Naive thymus-derived CD4-positive, alpha-beta T cell (primary cell): ENCODE measurements at places on chromosomes 12 and 14. TPM values are rescaled to one million over a fixed set of nuclear protein-coding genes. Genes with fewer than 3 reads are reported as not detected.
A peak's percentile ranks its signal among the peaks of the same experiment; 100 is the strongest.

- H3K27me3 ChIP-seq, result no peaks in the 10 kb centered on the region
- no peaks in the 10 kb centered on the region for H3K36me3 ChIP-seq
- no peak overlapping the region for H3K27ac ChIP-seq
- H3K4me3 ChIP-seq, result no peak overlapping the region
- DNase-seq, result no peak
Measured at GRCh38 chr12:53234271-53234914, 2.4 kb upstream of the RARG start.

DNA sequence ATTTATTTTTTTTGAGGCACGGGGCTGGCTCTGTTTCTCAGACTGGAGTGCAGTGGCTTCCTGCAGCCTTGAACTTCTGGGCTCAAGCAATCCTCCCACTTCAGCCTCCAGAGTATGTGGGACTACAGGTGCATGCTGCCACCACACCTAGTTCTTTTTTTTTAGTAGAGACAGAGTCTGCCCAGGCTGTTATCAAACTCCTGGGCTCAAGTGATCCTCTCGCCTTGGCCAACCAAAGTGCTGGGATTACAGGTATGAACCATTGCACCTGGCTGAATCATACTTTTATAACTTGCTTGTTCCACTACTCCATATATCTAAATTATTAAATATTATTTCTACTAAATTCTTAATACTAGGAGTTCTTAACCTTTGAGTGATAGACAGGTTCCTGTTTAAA, 111.6 kb downstream of the BTG1 start:
- H3K36me3 ChIP-seq, result no peaks in the 10 kb centered on the region
- no peak overlapping the region for H3K4me3 ChIP-seq
- peak overlapping the region; percentile 76 for H3K27ac ChIP-seq
- H3K4me1 ChIP-seq, result peaks cover 84% of the 10 kb centered on the region
- DNase-seq, result no peak

GRCh38 chr12:116138364-116138763, 139.1 kb downstream of the MED13L start:
- no peaks in the 10 kb centered on the region for H3K36me3 ChIP-seq
- no peaks in the 10 kb centered on the region for H3K27me3 ChIP-seq
- peaks cover 22% of the 10 kb centered on the region for H3K4me1 ChIP-seq
- H3K4me3 ChIP-seq, result no peak overlapping the region

GRCh38 chr12:71744522-71745300, 10.0 kb upstream of the RAB21 start:
- H3K27ac ChIP-seq, result no peak overlapping the region
- no peak overlapping the region for H3K4me3 ChIP-seq
- no peaks in the 10 kb centered on the region for H3K36me3 ChIP-seq
- no peaks in the 10 kb centered on the region for H3K4me1 ChIP-seq
- DNase-seq, result no peak

DNA sequence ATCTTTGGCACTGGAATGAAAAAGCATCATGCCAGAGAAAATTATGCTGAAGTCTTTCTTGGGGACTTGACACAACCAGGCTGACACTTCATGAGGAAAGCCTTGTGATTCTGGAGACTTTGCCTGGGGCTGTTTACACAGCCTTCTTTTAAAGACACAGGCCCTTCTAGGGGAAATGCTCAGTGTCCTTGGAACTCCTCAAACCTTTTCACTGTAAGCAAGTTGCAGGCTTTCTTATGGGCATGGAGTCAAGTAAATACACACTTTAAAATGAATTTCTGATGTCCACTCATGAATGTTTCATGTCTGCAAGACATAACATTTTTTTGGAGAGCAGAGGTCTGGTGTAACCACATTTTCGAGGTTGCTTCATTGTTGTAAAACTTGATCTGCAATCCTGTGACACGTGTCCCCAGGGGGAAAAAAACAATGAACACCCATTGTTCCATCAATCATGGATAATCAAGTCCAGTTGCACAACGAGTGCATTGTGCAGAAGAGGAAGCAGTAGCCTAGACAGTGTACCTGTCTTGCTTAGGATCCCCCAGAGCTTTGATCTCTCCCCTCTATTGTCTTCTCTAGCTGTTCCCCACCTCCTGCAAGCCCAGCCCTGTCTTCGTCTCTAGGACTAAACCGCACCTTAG, 155.1 kb upstream of the PRICKLE1 start:
- H3K36me3 ChIP-seq, result no peaks in the 10 kb centered on the region
- DNase-seq, result no peak
- no peaks in the 10 kb centered on the region for H3K4me1 ChIP-seq
- H3K27me3 ChIP-seq, result no peaks in the 10 kb centered on the region
- no peak overlapping the region for H3K27ac ChIP-seq

GRCh38 chr12:50524621-50525020, 19.8 kb downstream of the DIP2B start:
- H3K4me1 ChIP-seq, result no peaks in the 10 kb centered on the region
- H3K36me3 ChIP-seq, result no peaks in the 10 kb centered on the region
- no peak overlapping the region for H3K27ac ChIP-seq
- no peak for DNase-seq
- no peak overlapping the region for H3K4me3 ChIP-seq

- no peak overlapping the region for H3K4me3 ChIP-seq
- no peaks in the 10 kb centered on the region for H3K4me1 ChIP-seq
- no peaks in the 10 kb centered on the region for H3K27me3 ChIP-seq
- H3K36me3 ChIP-seq, result no peaks in the 10 kb centered on the region
- H3K27ac ChIP-seq, result no peak overlapping the region
Measured at GRCh38 chr14:100449225-100449987, 126.3 kb downstream of the SLC25A47 start.

GRCh38 chr12:92244036-92244435, 98.4 kb upstream of the BTG1 start:
- H3K27me3 ChIP-seq, result no peaks in the 10 kb centered on the region
- H3K4me1 ChIP-seq, result peaks cover 10% of the 10 kb centered on the region
- H3K36me3 ChIP-seq, result no peaks in the 10 kb centered on the region
- no peak for DNase-seq
- H3K4me3 ChIP-seq, result no peak overlapping the region
- H3K27ac ChIP-seq, result no peak overlapping the region

DNA sequence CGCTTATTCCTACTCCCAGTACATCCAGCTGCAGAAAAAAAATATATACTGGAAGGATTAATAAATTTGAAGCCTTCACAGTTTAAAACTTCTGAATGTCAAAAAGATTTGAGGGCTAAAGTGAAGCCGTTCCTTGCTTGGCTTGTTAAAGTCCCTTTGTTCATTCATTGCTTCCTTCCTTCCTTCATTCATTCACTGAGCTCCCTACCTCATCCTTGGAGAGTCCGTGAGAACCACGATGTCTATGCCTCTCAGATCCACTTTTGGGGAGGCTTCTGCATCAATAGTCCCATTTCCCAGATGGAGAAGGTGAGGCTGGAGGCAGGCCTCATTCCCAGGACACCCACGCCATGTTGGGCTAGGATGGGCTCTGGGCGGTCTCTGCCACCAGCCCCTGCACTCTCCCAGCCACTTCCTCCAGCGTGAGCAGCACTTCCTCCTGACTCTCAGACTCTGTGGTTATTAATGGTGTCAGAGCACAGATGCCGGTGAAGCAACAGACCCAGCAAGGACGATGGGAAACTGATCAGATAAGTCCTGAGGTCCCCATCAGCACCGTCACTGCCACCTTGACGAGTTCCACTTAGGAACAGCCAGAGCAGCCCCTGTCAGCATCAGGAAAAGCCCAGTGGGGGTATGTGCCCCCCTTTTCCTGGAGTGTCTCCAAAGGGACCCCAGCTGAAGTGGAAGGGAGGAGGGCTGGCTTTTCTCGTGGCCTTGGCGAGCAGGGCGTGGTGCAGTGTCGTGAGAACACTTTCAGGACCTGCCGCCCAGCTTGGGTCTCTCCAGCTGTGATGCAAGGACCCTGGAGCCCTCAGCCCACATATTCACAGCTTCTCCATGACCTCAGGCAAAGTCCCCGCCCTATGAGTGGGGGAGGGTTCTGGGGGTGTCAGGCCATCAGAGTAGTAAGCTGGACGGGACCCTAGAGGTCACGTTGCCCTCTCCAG, 21.2 kb downstream of the ASB2 start:
- H3K36me3 ChIP-seq, result no peaks in the 10 kb centered on the region
- H3K4me1 ChIP-seq, result peaks cover 52% of the 10 kb centered on the region
- no peak for DNase-seq
- H3K27ac ChIP-seq, result no peak overlapping the region

DNA sequence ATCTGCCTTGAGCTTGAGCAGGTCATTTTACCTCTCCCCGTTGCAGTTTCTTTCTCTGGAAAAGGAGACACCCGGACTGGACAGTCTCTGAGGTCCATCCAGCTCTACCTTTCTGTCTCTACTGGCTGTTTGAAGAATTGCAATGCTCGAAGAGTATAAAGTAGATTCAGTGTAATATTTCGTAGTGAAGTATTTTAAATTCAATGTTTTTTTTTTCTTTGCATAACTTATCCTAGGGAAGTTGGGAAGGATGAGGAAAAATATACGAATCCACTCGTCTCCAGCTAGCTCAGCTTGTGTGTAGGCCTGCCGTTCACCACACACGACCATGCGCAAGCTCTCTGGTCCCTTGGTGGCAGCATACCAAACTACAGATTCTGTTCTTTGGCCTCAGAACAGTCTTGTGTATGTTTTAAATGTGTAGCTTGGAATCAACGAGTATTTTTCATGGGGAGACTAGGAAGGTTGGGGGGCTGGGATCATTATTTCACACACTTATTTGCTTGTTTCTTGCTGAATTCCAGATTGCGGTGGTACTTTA, 307.9 kb downstream of the CACNA1C start:
- H3K27ac ChIP-seq, result no peak overlapping the region
- H3K27me3 ChIP-seq, result no peaks in the 10 kb centered on the region
- no peaks in the 10 kb centered on the region for H3K4me1 ChIP-seq
- no peaks in the 10 kb centered on the region for H3K36me3 ChIP-seq

DNA sequence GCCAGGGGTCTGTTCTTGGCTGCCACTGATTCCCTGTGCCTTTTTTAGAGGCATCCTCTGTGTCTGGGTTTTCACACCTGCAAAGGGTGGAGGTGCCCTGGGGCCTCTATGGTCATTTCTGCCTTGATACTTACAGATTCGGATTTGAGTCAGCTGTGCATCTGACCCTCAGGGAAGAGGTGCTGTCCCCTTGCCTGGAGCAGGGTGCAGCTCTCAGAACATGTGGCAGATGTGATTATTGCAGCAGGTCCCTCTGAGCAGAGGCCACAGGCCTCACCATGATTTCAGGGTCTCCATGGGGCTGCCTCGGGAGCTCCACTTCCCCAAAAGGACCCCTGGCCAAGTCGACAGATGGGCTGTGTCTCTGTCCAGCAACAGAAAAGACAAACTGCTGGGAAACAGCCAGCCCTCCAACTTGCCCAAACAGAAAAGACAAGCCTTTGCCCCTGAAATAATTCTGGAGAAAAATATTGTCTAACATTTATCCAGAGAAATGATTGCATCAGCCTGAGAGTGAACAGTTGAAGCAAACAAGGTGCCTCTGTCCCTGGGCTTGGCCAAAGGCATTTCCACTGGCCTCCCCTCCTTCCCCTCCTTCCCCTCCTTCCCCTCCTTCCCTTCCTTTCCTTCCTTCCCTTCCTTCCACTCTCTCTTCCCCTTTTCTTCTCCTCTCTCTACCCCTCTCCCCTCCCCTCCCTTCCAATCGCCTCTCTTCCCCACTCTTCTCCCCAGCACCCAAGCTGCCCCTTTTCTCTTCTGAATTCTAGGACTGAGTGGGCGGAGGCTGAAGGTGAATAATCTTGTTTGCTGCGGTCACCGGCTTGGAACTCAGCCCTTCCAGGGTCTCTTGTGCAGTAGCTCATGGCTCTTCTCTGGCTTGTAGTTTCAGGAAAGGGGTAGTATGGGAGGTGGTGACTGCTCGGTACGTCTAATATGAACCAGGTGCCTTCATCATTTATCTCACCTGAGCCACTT, 676 bp downstream of the SERPINA3 start:
- no peaks in the 10 kb centered on the region for H3K27me3 ChIP-seq
- H3K36me3 ChIP-seq, result no peaks in the 10 kb centered on the region
- no peak overlapping the region for H3K4me3 ChIP-seq
- no peak overlapping the region for H3K27ac ChIP-seq
- no peak for DNase-seq

- H3K36me3 ChIP-seq, result no peaks in the 10 kb centered on the region
- no peak overlapping the region for H3K27ac ChIP-seq
- no peaks in the 10 kb centered on the region for H3K27me3 ChIP-seq
Measured at GRCh38 chr14:59148334-59148900, 40.0 kb upstream of the DAAM1 start.

DNA sequence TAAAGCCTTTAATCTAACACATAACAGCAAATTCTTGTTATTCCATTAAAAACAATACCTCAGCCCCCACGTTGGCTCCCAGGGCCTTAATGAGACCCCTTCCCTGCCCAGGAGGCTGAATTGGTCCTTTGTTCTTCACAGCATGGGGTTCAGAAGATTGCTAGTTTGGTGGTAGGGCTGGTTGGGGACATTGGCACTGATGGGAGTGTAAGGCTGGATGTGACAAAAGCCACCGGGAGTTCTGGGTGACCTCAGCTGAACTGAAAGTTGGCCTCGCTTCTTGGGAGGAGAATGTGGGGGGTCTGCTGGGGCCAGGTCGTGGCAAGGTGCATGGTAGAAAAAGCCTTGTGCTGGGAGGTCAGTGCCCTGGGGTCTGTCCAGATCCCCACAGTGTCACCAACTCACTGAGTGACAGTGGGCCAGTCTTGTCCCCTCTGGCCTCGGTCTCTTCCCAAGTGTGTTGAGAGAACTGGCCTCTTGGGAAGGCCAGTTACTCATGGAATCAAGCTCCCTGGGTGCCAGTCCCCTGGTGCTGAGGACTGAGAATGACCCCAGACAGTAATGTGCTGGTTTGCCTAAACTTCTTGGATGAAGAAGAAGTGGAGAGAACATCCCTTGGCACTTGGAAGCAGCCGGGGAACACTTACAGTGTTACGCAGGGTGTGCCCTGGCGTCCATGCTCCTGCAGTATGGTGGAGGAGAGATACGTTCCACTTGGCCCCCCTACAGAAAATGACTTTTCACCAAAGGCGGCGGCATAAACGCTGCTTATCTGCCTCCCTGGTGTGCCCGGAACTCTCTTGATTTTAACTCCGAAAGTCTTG, 283.7 kb upstream of the RTL1 start:
- DNase-seq, result no peak
- H3K27me3 ChIP-seq, result no peaks in the 10 kb centered on the region
- no peak overlapping the region for H3K4me3 ChIP-seq
- no peak overlapping the region for H3K27ac ChIP-seq

The TSPAN11 gene
- not detected for total RNA-seq

The OVCH1 gene
- not detected for total RNA-seq

The TMEM132C gene
- total RNA-seq, result not detected

The ANO4 gene
- total RNA-seq, result not detected in 2 replicates

The KRT79 gene
- total RNA-seq, result not detected in 2 replicates

The DIO3 gene
- total RNA-seq, result not detected

The ZFHX2 gene
- total RNA-seq, result 0.45 TPM

The MYF5 gene
- not detected for total RNA-seq

The FSCB gene
- not detected for total RNA-seq

The DAO gene
- total RNA-seq, result not detected

The ACOT6 gene
- 0.27 TPM for total RNA-seq
